Stimulated activated CD4-positive, alpha-beta T cell treated with anti-CD3 and anti-CD28 coated beads, Interleukin-4, amount 100 ng/mL, for 24 hours (primary cell): ENCODE measurements at places on chromosomes 1 and 21.

DNA sequence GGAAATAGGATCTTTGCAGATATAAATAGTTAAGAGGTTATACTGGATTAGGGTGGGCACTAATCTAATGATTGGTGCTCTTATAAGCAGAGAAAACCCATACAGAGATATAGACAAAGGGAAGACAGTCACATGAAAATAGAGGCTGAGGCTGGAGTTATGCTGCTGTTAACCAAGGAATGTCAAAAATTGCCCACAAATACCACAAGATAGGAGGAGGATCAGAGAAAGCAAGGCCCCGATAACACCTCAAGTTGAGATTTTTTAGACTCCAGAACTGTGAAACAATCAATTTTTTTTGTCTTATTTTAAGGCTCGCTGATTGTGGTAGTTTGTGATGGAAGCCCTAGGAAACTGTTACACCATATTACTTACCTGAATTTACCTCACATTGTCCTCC lies 513.2 kb downstream of the COL11A1 start:
- DNase-seq, result no peak

DNA sequence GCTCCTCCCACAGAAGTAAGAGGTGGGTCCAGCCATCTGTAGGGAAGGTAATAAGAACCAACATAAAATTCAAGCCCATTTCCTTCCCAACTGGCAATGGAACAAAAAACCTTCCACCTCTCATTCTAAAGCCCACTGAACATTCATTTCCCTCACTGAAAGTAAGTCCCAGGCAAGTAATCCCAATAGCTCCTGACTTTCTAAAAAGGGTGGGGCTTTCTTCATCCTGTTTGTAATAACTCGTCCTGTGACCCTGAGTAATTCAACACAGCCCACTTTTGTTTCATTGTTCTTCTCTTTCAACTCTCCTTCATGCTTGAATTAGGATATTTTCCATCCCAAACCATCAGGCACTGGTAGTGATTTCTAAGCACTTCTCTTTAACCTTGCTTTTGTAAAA lies 74.9 kb downstream of the DAB1 start:
- DNase-seq, result no peak

DNA sequence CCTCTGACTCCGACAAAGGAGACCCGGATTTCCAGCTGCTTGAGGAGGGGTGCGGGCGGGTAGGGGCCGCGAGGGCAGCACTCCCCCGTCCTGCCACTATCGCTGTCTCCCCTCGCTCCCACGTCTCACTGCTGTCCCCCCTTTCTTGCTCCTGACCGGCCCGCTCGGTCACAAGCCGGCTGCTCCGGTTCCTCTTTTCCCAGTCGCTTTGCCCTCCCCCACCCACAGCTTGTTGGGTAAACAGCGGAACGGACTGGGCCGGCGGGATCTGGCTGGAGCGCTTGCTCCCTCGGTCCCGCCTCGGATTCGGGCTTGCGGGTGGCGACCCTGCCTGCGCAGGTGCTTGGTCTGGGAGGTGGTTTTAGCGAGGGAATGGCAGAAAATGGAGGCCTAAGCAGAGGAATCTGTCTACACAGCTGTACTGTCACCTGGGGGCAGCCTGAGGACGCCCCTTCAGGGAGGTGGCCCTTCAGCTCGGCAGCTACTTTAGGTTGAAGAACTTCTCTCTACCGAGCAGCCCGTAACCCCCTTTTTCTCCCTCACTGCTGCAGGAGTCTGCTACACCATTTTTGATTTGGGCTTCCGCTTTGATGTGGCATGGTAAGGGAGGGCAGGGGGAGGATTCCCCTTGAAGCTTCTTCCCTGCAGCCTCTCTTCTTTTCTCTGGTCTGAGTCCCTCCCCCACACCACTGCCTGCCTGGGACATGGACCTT lies 645 bp downstream of the ATP6V0B start:
- DNase-seq, result peak; percentile 30

- no peak for DNase-seq
These were observed 182.3 kb downstream of the KCTD3 start for GRCh38 chr1:215749414-215749813.

GRCh38 chr21:36437745-36438128 lies 42.2 kb downstream of the CLDN14 start:
- no peak for DNase-seq

GRCh38 chr1:7616076-7616832 lies 154.8 kb upstream of the VAMP3 start:
- DNase-seq, result no peak

DNA sequence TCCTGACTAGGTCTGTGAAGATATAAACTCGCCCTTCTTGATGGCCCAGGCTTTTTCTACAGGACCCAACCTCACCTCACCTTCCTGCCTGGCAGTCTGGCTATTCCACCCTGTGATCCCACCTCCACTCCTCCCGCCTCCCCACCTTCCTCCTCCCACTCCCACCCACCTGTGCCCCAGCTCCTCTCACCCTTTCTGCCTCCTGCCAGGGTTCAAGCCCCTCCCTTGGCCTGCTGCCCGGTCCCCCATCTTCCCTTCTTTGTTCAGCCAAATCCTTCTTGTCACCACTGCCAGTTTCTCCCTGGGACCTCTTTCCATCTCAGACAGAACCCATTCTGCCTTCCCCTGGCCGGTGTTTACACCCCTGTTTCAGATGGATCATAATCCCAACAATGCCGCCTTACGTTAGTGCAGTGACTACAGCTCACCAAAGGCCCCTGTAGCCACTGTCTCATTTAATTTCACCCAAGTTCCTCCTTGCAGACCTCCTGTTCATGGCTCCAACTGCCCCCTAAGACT lies 127.5 kb upstream of the EDN2 start:
- no peak for DNase-seq

DNA sequence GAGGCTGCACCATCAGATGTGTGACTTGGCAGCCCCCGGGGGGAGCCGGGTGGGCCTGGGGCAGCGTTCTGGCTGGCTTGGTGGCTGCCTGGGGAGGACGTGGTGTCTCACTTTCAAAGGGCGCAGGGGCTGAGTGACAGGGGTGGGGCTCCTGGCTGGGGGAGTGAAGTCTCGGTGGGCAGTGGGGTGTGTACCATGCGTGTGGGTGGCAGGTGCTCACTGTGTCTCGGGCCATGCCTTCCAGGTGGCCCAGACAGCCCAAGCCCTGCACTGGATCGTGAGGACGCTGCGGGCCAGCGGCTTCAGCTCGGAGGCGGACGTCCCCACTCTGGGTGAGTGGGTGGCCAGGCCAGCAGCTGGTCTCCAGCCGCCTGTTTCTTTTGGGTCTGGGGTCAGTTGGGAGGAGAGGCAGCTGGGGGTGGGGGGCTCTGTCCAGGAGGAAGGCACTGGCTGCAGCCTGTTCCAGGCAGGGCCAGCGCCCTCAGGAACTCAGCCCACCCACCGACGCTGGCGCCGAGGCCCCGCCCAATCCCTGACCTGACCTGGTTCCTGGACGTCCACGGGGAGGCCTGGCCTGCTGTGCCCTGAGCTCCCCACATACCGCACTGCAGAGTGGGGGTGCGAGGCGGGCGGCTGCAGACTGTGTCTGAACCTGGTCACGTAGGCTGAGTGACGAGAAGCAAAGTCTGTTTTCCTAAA lies 30.6 kb upstream of the LRRC3 start:
- DNase-seq, result no peak
